Fibroblast of mammary gland (primary cell): ENCODE measurements at places on chromosomes 7 and 10.

DNA sequence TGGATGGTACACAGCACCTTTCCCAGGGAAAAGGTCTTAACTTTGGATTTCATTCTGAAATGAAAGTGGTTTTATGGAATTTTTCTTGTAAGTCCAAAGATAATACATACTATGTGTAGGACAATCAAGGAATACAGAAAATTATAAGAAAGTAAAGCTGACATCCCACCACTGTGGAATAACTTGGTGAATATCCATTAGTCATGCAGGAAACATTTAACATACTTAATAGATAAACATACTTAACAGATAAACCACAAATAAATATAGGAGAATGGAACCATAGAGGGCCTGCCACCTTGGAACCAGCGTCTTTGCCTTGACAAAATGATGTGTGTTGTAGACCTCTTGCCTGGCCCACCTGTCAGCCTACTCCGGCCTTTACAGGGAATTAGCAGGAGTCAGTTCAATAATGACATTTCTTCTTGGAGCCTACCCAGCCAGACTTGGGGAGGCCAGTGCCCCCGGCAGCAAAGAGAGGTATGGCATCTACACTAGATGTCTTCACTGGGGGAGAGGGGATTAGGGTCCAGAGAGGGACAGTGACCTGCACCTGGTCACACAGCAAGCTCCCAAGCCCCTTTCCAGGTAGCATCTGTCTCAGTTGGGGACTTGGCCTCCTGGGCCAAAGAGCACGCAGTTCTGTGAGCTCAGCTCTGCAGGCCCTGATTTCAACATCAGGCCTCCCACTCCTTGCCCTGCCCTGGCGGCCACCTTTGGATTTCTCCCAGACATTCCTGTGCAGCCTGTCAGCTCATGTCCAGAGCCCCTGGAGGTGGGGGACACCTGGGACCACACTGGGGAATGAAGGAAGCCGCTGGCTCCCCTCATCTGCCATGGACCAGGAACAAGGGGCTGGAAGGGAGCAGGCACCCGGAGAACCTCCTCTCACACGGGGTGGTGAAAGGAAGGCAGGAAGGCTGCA lies 112.6 kb upstream of the PPIF start:
- peak; percentile 30 for DNase-seq

- DNase-seq: no peak
These were observed 234.5 kb upstream of the COBL start for GRCh38 chr7:51551070-51551469.

DNA sequence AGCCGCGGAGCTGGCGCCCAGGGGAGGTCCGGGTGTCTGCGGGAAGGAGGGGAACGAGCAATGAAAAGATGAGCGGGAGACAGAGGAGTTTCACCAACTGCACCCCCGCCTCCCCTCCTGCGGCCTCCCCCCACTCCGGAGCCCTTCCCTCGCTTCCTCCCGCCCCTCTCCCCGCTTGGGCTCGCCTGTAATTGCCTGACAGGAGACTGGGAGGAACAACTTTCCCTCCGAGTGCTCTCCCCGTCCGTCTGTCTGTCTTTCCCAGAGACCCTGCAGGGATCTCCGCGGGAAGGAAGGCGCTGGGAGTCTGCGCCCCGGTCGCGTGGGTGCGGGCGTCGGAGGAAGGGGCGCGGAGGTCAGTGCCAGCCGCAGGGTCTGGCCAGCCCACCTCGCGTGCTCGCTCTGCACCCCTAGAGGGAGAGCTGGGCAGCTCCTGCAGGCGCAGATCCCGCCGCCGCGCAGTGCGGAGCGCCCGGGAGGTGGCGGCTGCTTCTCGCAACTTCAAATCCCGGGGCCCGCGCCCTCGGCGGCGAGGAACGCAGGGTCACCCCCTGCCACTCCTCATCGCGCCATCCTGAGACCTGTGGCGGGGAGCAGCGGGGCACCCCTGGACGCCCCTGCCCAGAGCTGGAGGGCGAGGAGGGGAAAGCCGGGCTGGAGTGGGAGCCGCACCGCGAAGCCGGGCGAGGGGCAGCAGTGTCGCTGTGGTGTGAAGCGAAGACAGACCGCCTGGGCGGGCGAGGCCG lies 511 bp upstream of the NRP1 start:
- peak; percentile 92 for DNase-seq

DNA sequence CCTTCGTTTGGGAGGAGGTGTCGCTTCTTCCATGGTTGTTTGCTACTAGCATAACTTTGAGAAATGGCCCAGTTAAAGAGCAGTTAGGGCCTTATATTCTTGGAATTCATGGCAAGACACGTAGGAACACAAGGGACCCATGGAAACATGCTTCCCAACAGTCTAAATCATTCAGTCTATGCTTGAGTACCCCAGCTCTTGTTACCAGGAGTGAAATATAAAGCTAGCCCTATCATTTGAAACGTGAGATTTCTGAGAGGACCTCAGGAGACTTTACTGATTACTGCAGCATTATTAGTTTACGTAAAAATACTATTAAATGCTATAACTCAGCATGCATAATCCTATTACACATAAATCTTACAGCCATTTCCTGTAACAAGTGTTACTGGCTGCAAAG lies 328.6 kb upstream of the CDC14C start:
- no peak for DNase-seq

DNA sequence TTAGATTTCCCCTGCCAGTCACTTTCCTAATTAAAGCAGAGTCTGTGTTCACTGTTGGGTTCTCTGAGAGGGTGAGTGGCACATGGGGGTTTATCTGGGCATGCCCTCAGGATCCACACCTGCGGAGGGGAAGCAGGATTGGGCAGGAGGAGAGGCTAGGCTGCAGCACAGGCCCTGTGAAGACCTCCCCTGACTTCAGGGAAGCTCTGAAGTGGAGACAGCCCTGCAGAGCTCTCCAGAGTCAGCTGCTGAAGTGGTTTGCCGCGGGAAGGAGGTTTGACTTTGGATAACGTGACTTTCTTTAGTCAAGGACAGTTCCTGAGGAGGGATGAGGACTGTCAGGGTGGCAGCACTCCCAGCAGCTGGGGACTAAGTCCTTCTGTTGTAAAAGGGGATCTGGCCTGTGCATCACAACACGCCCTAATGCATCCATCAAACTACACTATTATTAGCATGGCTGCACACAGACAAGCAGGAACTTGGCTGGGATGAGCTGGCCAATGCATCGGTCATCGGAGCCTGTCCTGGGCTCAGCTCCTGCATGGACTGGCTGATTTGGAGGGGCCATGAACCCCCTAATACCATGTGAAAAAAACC lies 50.9 kb upstream of the LEP start:
- no peak for DNase-seq

DNA sequence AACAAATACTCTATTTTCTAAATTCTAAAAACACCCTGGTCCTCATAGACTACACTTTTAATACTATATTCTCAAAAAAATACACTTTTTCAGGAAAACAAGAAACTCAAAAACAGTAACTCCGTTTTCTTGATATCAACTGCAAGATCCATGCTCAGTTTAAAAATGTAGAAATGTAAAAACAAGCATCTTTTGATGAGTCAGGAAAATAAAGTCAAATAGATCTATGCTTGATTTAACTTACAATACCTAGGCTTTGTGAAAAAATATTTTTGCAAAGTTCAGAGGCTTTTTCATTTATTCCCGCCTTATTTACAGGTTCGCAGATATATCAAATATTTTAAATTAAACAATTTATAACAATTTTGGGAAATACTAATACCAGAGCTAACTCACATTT lies 33.6 kb downstream of the POT1 start:
- no peak for DNase-seq

DNA sequence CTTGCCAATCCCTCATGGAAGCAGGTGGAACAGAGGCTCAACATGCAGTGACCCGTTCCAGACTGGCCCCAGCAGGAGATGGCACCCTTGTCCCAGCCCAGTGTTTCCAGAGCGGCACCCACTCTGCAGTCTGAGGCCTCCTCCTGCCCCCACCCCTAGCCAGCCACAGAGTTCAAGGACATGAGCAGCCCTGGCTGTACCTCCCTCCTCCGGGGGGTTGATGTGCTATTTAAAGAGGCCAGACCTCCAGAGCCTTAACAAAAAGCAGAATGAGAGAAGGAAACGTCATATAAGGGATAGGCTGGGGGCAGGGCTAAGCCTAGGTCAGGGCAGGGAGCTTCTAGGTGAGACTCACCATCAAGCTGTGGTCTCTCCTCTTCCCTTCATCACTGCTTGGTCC lies 115.7 kb upstream of the NANOS1 start:
- DNase-seq: no peak

GRCh38 chr10:113846036-113846435 lies 7.8 kb downstream of the DCLRE1A start:
- DNase-seq: no peak

DNA sequence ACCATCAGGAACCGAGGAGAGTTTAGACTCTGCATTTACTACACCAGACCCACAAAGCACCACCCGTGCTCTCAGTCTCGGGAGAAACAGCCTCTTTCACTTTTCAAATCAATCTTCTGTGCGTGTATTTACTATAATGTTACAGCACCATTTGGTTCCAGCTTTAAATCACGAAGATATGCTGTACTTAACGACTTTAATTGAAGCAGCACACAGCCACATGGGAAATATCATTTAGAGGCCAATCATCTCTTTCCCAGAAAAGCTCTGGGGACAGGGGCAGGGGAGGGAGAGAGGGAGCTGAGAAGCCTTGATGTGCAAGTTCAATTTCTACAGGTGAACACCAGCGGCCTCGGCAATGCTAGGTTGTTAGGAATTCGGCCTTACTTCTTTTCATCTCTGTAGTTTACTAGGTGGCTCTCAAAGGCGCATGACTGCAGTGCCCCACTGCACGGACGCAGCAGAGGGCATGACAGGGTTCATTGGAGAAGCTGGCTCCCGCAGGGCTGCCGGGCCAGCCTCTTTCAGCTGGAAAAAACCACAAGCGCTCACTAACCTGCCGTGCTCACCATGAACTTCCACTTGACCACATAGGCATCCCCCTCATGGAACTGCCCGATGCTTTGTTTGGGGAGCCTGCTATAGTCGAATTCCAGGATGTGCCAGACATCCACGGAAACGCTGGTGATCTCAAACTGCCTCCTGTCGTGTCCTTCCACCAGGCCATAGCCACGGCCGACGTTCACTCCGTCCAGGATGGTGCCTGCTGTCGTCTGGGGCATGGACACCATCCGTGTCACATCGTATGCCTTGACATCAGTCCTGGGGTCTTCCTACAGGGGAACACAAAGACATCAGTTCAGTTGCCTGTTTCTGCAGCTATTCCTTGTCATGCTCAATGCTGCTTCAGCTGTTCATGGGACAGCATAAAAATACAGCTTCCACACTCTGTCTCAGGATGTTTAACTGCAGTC lies 154.5 kb downstream of the SVIL start:
- no peak for DNase-seq

- no peak for DNase-seq
These were observed 71.7 kb downstream of the AMZ1 start for GRCh38 chr7:2759736-2760097.

DNA sequence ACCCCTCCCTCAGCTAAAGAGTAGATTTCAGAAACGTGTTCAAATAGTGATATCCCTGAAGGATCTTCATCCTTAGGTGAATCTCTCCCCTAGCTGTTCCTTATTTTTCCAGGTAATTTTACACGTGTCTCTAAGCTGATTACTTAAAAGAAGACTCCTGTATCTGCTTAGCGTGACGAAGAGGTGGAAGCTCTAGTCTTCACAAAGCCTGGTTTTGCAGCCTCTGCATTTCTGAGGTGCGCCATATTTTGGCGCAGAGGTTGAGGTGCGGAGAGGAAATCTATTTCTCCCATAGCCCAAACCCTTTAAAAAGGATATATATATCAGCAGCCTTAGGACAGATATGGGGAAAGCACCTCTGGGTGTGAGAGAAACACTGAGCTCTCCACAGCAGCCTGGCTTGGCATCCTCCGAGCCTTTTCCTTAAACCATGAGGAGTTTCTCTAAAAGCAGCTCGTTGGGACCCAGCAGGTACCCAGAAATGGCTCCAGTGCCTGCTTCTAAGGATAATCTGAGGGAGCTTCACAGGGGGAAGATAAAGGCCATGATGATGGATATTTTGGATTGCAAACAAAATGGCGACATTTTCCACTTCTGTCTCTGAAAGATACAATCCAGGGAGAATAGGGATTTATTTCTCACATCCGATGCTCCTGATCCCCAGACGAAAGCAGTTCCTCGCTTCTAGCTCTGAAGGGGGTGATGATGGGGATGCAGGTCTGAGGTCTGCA lies 3.0 kb upstream of the HOXA2 start:
- no peak for DNase-seq

DNA sequence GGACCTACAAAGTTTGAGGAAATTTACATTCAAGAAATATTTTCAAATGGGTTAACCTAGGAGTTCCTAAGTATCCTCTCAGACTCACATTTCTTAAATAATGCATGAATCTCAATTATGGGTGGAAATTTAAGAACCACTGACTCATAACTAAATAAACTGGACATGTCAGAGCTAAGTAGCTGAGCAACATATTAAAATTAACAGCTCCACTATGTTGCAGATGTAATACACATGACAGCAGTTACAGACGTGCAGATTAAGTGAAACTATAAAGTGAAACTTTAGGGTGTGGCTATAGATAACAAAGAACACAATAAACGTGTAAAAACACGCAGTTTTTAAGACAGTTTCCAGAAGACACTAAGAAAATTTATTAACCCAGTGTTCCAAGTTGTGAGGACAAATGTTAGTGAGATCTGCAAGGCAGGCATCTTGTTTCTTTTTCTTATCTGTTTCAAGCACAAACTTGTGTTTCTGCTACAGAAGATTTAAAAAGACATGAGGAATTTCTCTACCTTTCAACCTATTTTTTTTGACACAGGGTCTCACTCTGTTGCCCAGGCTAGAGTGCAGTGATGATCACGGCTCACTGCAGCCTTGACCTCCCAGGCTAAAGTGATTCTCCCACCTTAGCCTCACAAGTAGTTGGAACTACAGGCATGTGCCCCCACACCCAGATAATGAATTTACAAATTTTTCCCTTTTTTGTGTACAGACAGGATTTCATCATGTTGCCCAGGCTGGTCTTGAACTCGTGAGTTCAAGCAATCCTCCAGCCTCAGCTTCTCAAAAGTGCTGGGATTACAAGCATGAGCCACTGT lies 25.3 kb downstream of the DNMBP start:
- peak; percentile 75 for DNase-seq

DNA sequence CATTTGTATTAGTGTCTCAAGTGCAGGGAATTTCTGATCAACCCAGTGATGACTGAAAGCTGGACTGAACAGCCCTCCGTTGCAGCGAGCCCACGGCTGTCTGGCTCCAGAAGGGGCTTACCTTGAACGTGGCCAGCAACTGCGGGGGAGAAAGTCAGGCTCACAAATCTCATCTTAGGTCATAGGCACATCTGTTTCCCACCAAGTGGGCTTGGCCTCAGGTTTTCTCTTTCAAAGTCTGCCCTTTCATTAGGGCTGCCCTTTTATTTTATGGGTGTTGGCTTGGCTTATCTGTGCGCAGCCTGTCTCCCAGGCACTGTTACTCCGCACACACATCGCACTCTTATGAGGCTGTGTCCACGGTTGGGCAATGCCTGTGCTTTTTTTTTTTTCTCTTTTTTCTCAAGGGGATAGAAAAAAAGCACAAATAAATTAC lies 178.0 kb downstream of the JCAD start:
- peak; percentile 72 for DNase-seq

DNA sequence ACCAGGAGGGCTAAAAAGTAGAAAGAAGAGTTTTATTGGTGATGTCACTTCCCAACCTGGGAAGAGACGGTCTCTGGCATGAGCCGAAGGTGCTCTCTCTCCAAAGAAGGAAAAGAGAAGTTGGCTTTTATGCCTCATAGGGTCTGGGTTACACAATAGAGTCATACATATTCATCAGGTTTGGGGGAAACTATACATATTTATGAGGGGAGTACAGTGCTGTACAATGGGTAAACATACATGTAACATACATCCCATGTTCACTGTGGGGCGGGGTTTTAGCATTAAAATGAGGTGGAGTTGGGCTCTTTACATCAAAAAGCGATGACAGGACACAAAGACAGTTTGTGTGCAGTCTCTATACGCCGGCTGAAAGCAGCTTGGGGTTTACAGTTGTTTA lies 701.7 kb downstream of the TYW1 start:
- DNase-seq: no peak
